ENCODE measurements at places on chromosomes 1 and 21.

DNA sequence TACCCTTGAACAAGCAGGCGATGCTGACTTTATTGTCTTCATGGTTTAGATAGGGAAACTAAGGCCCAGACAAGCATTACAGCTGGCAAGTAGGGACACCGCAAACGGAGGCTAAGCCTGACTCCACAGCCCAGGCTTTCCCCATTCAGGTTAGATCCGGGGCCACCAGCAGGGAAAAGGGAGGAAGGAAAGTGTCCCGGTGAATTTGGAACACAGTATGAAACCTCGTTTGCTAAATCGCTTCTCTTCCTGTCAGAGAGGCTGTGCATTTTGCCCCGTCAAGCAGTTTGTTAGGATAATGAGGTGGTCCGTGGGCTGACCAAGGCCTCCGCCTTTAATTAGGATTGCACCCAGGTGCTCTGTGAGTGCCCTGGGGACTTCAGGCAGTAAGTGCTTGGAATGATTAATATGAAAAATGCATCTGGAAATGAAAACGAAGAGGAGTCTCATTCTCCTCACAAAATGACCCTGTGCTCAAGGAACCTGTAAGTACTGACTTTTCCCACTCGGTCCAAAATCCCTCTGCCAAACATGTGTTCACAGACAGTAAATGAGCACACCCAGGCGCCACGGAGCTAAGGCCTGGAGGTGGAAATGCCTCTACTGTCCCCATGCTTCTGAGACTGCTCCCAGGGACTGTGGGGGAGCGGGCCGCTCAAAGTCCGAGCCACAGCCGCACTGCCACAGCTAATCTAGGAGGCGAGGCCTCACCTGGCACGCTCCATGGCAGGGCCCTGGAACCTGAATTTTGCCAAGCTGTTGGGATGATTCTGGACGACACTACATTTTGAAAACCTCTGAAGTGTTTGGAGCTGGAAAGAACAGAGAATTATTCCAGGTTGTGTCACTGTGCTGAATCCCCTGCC lies 234.1 kb downstream of the SDCCAG8 start:
- DNase-seq = no peak

DNA sequence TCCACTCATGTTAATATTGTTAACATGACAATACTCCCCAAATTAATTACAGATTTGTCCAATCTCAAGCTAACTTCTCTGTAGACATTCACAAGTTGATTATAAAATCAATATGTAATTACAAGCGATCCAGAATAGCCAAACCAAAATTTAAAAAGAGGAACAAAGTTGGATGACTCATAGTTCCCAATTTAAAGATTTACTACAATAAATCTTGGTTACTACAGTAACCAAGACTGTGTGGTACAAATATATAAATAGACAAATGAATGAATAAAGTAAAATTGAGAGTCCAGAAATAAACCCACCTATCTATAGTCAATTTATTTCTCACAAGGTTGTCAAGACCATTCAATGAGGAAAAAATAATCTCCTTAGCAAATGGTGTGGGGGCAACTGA lies 7.1 kb upstream of the KRTAP10-4 start:
- no peak for DNase-seq

DNA sequence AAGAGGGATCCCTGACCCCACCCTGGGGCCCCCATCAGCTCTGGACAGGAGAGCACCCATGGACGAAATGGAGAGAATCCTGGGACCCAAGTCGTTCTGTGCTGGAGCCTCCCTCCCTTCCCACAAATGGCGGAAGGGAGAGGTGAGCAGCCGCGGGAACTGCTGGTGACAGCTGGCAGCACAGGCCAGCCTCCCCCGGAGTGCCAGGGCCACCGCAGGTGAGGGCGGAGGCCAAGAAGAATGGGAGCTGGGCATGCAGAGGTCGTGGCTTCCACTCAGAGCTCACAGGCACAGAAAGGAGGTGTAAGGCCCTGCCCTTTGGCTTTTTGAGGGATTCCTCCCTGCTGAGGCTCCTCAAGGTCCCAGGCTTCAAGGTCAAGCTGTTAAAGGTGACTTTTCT lies 24.6 kb downstream of the SLC1A7 start:
- no peak for DNase-seq

- DNase-seq = no peak
These were observed 2.2 kb downstream of the TCEA3 start for GRCh38 chr1:23422241-23422877.

DNA sequence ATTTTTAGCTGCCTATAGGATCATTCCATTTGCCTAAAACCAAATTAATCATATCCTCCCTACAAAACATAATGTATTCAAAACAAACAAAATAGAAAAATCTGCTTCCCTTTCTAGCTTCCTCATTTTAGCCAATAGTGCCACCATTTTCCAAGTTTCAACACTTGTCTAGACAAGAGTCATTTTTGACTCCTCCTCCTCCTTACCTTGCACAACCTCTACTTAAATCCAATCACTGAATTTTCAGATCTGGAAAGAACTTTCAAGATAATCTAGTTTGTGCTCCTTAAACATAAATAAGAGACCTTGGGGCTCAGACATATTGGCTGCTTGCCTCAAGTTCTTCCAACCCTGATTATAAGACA lies 7.4 kb downstream of the STX6 start:
- DNase-seq = no peak

DNA sequence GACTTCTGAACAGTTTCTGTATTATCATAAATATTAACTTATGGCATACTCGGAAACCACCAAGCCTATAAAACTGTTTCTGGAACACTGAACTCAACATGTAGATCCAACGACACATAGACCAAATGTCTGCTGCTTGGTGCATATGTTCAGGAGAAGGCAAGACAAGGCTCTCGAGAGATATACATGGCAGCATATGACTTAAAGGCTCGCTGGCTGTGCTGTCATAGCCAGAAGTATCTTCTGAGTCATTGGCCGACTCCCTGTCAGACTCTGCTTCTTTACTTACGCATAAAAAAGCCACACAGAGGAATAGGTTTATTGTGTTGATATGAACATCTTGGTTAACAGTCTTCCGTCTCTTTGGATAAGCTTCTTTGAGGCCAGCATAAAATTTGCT lies 60.6 kb downstream of the LYST start:
- DNase-seq = no peak

GRCh38 chr1:19260211-19261138 lies 8.9 kb downstream of the MRTO4 start:
- DNase-seq = peak; percentile 75

- DNase-seq = no peak
These were observed 13.0 kb upstream of the RNF19B start for GRCh38 chr1:32977546-32978087.

DNA sequence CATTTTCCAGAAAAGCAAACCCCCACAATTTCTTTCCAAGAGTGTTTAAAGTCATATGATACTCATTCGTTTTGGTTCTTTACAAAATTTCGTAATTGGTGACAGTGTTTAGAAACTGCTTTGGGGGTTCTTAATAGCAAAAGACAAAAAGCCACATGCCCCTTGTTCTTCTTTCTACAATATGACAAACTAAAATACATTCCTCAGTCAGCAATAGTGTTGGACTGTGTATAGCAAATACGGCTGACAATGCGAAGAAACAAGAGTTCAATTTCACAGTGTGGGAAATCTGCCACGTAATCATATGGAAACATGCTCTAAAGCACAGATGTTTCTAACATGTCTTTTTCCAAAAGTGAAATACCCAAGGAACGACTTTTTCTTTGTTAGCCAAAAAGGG lies 7.6 kb upstream of the IFNAR1 start:
- no peak for DNase-seq

DNA sequence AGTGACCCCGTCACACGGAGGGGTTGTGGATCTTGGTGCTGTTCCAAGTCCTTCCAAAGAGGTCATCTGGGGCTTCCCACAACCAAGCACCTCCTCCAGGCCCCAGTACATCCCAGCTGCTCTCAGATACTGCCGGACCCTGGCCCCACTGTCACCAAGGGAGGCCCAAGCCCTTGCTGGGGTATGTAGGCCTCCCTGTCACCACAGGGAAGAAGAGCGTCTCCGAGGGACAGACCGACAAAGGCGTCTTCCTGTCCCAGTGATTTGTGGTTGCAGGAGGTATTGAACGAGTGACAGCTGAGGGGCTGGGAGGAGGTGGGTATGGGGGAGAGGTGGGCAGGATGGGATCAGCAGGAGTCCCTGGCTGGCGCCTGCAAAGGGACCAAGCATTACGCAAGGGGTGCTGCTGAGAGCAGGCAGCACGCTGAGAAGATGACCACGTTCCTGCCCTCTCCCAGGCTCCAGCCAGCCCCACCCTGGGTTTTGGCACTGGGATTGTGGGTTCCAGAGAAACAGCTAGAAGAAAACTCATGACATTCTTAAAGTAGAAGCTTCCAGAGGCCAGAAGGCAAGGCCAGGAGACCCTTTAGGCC lies 29.7 kb downstream of the LRP8 start:
- no peak for DNase-seq

DNA sequence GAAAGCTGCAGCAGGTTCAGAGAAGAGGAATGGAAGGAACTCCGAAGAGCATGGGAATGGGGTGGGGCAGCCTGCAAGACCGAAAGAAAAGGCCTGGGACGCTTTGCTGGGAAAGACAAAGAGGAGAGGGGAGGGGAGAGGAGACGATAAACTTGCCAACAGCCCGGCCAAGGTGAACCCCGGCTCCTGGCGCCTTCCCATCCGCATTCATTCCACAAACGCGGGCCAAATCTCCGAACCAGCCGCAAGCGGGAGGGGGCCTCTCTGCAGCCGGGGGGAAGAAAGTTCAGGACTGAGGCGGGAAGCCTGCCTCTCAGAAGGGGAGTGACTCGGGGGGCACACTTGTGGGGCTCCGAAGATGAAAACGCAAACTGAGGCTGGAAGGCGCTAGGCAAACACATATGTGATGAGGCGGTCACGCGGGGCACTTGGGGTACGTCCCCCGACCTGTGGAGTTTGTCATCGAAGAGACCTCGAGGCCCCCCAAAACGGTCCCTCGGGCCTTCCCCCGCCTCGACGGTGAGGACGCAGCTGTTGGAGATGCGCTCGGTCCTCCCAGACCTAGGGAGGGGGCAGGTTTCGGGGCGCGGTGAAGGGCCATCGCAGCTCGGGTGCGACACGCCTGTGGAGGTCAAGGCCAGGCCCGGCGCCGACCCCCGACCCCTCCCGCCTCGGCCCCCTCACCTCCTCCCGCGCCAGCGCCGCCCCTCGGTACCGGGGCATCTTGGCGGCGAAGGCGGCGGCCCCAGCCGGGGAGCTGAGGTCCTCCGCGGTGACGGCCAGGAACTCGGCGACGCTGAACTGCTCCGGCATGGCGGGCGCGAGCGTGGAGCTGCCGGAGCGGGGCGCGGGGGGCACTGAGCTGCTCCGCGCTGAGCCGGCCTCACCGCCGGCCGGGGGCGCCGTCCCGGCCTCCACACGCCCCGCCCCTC lies at the start of gene ASAP3:
TSS of gene ASAP3 (minus strand) at position 859 of the 932 bp plus-strand sequence. CDS start at position 813, 46 bp downstream.
- DNase-seq = no peak

- no peak for DNase-seq
These were observed 19.7 kb upstream of the TSPEAR start for GRCh38 chr21:44730951-44731579.

GRCh38 chr1:184428604-184429003 lies 41.8 kb downstream of the C1orf21 start:
- no peak for DNase-seq

GRCh38 chr21:43734928-43735229 lies 15.9 kb downstream of the PDXK start:
- DNase-seq = no peak

DNA sequence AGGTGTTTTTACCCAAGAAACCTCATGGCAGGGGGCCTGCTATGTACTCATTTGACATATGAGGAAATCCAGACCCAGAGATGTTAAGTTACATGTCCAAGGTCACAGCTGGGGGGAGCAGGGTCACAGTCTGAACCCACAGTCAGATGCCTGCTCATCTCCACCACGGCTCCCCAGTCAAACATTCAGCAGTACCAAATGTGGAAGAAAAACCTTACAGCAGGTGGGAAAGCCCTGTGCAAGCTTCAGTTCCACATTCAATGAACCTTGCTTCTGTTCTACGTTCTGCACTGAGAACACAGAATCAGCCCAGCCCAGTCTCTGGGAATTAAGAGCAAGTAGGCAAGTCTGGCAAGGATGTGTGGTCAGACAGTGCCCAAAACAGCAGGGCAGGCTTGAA lies 35.2 kb downstream of the LRP8 start:
- DNase-seq = no peak

GRCh38 chr1:1307261-1307922 lies 338 bp downstream of the ACAP3 start:
- no peak for DNase-seq

GRCh38 chr1:227869279-227869842 lies 53.9 kb downstream of the PRSS38 start:
- peak; percentile 15 for DNase-seq

- no peak for DNase-seq
These were observed 3.4 kb downstream of the FOXO6 start for GRCh38 chr1:41364442-41365319.

DNA sequence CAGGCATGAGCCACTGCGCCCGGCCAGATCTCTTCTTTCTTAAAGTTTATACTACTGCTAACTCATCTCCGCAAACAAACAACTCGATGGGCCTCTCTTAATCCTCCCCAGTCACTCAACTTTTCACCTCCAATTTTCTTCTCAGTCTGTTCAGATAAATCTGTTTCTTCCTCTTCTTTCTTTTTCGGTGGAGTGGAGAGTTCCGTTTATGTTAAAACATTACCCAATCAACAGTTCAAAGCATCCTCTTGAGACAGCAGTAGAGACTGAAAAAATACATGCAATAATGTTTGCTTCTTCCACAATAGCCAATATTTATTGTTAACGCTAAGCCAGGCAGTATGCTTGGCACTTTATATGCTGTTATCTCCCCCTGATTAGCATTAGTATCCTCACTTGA lies 1.4 kb upstream of the ANKRD13C start:
- DNase-seq = no peak

DNA sequence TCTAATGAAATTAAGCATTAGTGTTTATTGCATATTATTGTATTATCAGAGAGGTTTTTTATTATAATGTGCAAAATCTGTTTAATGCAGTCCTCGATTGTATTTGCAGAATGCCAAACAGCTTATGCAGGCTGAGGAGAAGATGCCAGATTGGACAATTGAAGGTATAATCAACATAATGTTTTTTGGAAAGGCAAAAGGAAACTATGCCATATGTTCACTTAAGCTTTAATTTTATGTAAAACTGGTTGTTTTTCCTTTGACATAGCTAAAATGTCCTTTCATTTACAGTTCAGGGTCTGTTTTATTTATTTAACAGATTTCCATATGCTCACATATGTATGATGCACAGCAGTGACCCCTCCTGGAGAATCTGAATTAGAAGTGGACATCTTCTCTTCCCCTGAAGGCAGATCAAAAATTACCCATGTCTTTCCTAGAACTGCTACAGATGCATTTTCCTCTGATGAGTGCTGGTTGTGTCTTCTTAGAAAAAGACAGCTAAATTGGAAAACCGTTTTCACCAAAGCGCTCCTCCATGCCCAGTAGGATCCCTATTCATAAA lies 143.5 kb upstream of the USH2A start:
- DNase-seq = no peak

All from BJ (cell line).